ENCODE measurements at places on chromosomes 11 and 22.

GRCh38 chr11:10322830-10323792 is 18.2 kb downstream of the ADM start:
- no peak for DNase-seq

DNA sequence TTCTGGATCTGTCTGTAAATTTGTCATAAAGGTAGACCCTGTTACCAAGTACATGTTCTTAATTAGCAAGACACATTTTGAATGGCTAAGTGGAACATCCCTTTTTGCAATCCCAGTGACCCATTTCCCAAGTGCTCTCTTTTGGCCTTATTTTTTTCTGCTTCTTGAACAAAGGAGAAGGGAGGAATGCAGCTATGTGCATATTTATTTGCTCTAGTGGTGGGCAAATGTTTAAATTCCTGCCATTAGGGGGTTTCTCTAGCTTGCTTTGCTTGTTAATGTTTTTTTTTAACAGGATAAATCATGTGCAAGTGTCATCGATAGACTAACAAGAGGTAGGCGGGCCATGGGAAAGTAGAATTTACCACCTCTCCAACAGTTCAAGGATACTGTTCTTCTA is 135.7 kb downstream of the COMMD9 start:
- no peak for DNase-seq

DNA sequence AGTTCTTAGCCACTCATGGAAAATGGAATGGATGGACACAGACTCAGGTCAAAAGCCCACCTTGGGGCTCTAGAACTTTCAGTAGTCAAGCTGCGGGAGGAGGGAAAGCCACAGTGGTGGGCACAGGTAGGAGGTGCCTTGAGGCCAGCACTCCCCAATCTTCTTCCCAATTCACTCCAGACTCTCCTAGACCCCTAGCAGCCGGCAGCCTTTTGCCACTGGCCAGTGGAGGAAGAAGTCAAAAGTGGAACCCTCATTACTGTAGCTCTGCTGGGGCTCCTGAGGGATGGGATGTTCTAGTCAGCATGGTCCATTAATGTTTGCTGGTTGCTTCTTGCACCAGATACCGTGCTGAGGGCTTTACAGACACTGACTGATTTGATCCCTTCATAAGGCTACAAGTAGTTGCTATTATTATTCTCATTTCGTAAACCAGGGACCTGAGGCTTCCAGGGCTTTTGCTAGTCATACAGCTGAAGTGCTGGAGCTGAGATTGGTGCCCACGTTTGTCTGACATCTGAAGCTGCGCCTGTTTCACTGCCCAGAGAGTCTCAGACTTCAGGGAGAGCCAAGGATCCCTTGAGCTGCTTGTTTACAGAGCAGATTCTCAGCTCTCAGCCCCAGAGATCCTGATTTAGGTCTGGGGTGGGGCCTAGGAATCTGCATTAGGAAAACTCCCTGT is 1.1 kb downstream of the UCP3 start:
- no peak for DNase-seq

DNA sequence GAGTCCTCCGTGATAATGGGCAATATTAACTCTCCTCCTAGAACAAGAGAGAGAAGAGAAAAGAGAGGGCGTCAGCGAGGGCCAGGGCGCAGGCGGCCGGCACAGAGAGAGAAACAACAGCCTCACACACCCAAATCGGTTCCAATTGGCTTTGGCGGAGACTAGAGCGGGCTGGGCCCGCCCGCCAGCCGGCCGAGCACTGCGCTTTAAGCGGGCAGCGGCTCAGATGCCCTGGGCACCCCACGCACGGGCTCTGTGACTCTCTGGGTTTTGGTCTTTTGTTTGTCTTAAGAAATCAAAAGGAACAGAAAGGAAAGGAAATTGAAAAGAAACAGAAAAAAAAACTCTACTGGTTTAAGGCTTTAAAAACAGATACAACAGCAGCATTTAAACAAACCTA is 17.0 kb downstream of the SLC22A12 start:
- DNase-seq, result no peak

DNA sequence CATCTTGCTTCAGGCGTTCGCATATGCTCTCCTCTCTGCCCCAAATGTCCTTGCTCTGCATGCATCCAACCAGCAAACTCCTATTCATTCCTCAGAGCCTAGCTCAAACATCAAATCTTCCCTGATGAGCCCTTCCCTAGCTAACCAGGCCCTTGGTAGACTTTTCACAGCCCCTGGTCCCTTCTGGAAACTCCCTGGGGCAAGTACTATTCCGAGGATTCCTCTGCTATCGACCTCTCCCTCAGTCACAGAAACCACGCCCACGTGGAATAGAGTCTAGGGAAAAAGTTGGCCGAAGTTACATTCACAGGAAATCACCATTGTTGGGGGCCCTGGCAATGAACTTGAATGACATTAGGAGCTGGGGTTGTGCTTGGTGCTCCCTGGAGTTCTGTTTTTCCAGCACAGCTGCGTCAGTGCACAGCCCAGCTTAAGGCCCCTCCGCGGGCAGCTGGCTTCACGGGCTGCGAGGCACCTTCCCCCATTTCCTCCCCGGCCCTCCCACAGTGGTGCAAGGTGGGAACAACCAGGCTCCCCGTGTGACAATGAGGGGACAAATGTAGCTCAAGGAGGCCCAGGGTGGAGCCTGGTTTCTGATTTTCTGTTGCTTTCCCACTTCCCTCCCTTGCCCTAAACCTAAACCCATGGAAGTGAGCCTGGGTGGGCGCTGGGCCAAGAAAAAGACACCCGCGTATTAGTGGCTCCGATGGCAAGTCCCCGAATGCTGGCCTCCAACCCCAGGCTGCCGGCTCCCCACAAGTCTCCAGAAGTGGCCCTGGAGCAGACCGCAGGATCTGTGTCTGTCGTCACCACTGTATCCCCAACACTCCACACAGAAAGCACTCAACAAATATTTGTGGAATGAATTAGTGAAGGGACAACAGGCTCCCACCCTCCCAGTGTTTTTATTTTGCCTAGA is 4.3 kb upstream of the ATP5MGL start:
- DNase-seq, result no peak

- DNase-seq, result peak; percentile 32
Observed at GRCh38 chr22:31089160-31090100, 8.3 kb downstream of the SMTN start.

- no peak for DNase-seq
Observed at GRCh38 chr22:40046126-40046525, 51.4 kb downstream of the FAM83F start.

GRCh38 chr11:15988693-15989231 is 367.6 kb downstream of the SOX6 start:
- DNase-seq, result no peak

GRCh38 chr22:19522190-19522880 is 1.9 kb downstream of the CLDN5 start:
- DNase-seq, result no peak

DNA sequence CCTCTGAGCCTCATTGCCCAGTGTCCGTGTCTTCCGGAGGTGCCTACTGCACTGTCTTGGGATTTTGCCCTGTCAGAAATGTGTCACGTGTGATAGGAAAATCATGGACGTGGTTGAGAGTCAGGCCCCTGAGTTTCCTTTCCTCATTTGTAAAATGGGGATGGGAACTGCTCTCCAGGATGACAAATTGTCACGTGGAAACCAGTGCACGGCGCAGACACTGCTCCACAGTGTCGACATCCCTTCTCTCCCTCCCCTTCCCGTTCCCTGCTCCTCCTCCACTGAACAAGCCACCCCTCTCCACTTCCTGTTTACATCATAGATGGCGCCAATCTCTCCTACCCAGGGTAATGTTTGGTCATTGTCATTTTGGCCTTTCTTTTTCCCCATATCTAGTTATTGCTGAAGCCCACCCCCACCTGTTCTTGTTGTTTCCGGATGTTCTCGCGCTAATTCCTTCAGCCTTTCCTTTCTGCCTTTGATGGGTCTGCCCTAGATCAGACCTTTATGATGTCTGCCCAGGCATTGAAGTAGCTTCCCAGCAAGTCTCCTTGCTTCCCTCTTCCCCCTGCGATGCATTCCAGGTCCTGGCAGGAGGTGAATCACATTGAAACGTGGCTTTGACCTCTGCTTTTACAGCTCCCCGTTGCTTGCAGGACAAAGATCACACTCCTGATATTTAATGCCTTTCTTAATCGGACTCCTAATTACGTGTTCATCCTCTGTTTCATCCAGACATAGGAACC is 91.8 kb downstream of the TBC1D22A start:
- DNase-seq, result no peak

DNA sequence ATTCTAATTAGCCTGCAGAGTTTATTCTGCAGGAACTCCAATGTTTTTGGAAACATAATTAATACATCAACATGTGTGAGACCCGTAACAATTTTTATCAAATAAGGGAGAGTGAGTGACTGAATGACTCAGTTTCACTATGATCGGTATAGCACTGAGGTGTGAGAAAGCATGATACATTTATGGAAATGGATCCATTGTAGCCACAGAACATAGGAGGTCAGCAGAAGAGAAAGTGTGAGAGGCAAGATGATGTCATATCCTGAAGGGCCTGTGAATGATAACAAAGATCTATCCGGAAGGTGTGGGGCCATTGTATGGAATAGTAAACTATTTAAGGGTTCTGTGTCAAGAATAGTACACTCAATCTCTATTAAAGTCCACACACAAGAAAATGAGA is 1406.1 kb upstream of the TENM4 start:
- no peak for DNase-seq

GRCh38 chr22:37258753-37259401 is 14.8 kb upstream of the RAC2 start:
- DNase-seq, result no peak

- no peak for DNase-seq
Observed at GRCh38 chr11:78140392-78141077, 1.1 kb upstream of the ALG8 start.

DNA sequence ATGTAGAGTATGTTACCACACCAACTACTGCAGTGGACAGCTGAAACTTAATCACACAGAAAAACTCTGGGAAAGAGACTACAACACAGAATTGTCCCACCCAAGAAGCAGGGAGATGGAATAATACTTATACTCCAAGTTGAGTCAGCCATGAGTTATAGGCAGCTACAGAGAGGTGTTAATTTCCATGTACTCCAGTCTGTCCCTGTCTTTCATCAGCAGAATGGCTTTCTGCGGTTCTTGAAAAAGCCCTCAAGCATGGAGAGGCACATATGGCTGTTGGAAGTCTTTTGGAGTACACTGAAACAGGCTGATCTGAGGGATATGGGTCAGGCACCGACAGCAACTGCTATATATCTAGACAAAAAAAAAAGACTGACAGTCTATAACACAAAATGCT is 219.5 kb downstream of the DLG2 start:
- DNase-seq, result no peak

DNA sequence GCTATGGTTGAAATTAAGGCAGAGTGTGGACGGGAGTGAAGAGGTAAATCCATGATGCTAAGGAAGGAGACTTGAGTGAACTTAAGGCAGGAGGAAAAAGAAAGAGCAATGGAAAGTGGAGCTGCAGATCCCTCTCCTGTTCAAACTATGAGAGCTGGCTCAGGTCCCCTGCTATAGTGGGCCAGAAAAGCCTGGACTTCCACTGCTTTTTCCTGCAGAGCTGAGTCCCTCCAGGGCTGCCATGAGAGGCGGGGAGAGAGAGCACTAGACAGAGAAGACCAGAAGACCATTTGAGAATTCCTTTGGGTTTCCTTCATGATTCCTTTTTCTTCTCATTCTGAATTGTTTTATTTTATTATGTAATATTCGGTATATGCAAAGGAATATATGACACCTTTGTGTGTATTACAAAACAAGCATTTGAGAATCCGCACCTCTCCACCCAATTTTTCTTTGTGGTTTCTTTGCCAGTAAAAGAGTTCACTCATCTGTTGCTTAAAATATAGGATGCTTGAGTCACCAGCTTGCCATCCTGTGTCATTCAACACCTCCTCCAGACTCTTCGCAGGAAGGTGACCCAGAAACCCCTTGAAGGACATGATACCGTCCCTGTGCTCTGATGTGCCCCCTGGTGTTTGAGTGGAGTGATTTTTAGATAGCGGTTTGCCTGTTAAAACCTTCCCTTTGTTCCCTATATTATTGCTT is 24.4 kb downstream of the SREBF2 start:
- DNase-seq, result peak; percentile 74

- DNase-seq, result no peak
Observed at GRCh38 chr11:128903248-128904061, 12.3 kb downstream of the KCNJ5 start.

DNA sequence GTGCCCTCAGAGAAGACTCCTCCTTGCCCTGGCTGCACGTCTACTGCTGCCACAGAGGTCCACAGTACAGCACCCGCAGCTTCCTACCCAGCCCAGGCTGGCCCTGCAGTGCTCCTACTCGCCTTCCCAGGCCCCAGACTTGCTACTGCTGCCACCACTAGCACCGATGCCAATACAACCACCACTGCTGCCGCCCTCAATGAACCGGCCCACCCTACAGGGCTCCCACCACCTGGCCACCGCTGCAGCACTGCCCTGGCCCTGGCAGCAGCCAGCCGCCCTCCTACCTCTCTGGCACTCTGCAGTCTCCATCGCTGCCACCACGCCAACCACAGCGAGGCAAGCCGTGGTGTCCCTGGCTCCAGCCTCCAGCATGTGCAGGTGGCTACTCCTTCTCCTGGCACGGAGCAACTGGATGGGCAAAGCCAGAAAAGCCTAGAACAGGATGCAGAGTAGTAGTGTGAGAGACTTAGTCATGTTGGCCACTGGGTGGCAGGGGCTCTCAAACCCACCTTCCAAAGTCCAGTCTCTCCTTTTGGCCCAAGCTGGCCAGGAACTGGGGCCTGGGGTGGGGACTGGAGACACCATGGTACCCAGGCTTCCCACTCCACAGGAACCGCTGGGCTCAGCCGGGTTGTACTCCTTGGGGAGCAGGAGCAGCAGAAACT is 39.4 kb downstream of the C22orf42 start:
- DNase-seq, result no peak

DNA sequence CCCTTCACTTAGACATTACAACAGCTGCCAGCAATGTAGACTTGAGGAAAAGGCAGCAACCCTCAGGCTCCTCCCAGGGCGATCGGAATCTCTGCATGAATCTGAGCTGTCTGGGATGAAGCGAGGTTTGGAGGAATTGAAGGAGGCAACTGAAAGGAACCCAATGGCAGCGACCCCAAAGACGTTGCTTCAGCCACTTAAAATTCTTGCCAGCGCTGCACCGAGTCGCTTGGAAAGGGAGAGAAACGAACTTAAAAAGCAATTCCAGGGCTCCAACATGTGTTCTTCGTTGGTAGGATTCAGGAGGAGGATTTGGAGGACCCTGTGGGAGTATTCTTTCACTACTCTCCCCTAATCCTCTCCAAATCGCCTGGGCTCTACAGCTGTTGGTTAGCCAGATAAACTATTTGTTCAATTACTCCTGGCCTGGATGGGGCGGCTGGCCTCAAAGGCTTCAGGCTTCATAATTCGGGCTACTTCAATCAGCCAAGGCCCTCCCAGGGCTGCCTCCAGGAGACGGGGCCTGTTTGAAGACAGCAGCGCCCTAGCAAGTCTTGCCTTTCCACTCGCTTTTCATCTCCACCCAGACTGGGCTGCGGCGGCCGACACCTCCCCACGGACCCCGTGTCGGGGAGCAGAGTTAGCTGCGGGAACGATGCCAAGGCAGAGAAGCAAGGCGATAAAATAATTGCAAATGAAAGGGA is 72.4 kb upstream of the TMEM45B start:
- no peak for DNase-seq

DNA sequence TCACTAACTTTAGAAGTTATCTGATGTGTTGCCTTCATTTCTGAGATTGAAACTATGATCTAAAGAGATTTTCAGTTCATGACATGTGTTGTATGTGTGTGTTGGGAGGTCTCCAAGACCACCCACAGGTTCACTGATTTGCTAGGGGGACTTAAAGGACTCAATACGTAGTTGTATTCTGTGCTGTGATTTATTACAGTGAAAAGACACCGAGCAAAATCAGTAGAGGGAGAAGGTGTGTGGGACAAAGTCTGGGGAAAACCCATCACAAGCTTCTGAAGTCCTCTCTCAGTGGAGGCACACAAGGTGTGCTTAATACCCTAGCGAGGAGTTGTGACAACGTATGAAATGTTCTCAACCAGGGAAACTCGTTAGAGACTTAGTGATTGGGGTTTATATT is 35.6 kb downstream of the RNF169 start:
- no peak for DNase-seq
